SK-N-SH (cell line): ENCODE measurements at places on chromosomes 12 and 14. TPM values are rescaled to one million over a fixed set of nuclear protein-coding genes. Genes with fewer than 3 reads are reported as not detected.
A peak's percentile ranks its signal among the peaks of the same experiment; 100 is the strongest.

The KRT4 gene
- not detected in 2 replicates for polyA plus RNA-seq

GRCh38 chr12:13170892-13171490, 25.5 kb upstream of the EMP1 start:
- no peak for DNase-seq
- no peaks in the 10 kb centered on the region for H3K36me3 ChIP-seq
- no peaks in the 10 kb centered on the region for H3K27me3 ChIP-seq
- H3K27ac ChIP-seq: peak overlapping the region; percentile 84
- H3K4me1 ChIP-seq: no peaks in the 10 kb centered on the region; the same call in 1 of the 2 replicates
- no peak overlapping the region for H3K4me3 ChIP-seq

The PTCSC3 gene
- polyA plus RNA-seq: not detected in 2 replicates

The CD4 gene
- polyA plus RNA-seq: 0.02 TPM in 1 of 2 replicates, not detected in the other

The ADGRD1 gene
- polyA plus RNA-seq: not detected in 2 replicates

GRCh38 chr14:50865391-50866076, 6.3 kb upstream of the ABHD12B start:
- no peaks in the 10 kb centered on the region for H3K27me3 ChIP-seq
- DNase-seq: no peak
- H3K4me1 ChIP-seq: no peaks in the 10 kb centered on the region
- H3K4me3 ChIP-seq: no peak overlapping the region

GRCh38 chr12:94571556-94571955, 78.8 kb downstream of the TMCC3 start:
- no peak for DNase-seq
- peaks cover 2% of the 10 kb centered on the region; the same call in 1 of the 2 replicates for H3K4me1 ChIP-seq
- H3K27ac ChIP-seq: no peak overlapping the region
- H3K4me3 ChIP-seq: no peak overlapping the region
- H3K36me3 ChIP-seq: no peaks in the 10 kb centered on the region
- H3K27me3 ChIP-seq: no peaks in the 10 kb centered on the region; the same call in 1 of the 2 replicates

DNA sequence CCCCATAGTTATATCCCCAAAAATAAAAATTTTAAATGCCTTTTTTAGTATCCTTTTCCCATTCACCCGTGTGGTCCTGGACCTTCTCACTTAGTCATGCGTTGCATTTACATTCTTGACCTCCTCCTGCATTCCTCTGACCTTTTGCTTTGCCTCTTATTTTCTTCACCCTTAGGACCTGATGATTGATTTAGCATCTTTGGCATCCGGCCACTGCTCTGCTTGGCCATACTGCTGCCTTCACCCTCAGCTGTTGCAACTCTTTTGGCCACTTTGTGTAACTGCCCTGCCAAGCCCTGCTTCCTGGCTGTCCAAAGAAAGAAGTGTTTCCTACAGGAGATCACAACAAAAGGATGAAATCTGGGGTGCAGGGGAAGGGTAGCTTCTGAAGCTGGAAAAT, 48.8 kb upstream of the SLC38A4 start:
- no peak for DNase-seq
- H3K27ac ChIP-seq: no peak overlapping the region
- no peaks in the 10 kb centered on the region for H3K4me1 ChIP-seq
- H3K4me3 ChIP-seq: no peak overlapping the region
- H3K27me3 ChIP-seq: no peaks in the 10 kb centered on the region

GRCh38 chr12:68358532-68359485, 26.6 kb upstream of the MDM1 start:
- H3K4me1 ChIP-seq: no peaks in the 10 kb centered on the region; the same call in 1 of the 2 replicates
- peak; percentile 49 for DNase-seq
- no peak overlapping the region for H3K4me3 ChIP-seq
- H3K36me3 ChIP-seq: no peaks in the 10 kb centered on the region
- no peak overlapping the region for H3K27ac ChIP-seq

The ANKRD33 gene
- polyA plus RNA-seq: not detected in 2 replicates

GRCh38 chr12:42396473-42397259, 70.7 kb downstream of the PPHLN1 start:
- H3K27ac ChIP-seq: no peak overlapping the region
- H3K4me3 ChIP-seq: no peak overlapping the region
- H3K4me1 ChIP-seq: no peaks in the 10 kb centered on the region

GRCh38 chr14:71290960-71291466, 383.8 kb downstream of the PCNX1 start:
- H3K27me3 ChIP-seq: no peaks in the 10 kb centered on the region
- no peaks in the 10 kb centered on the region for H3K4me1 ChIP-seq
- H3K36me3 ChIP-seq: no peaks in the 10 kb centered on the region
- no peak overlapping the region for H3K27ac ChIP-seq
- no peak for DNase-seq

The ACOT6 gene
- polyA plus RNA-seq: not detected in 2 replicates

DNA sequence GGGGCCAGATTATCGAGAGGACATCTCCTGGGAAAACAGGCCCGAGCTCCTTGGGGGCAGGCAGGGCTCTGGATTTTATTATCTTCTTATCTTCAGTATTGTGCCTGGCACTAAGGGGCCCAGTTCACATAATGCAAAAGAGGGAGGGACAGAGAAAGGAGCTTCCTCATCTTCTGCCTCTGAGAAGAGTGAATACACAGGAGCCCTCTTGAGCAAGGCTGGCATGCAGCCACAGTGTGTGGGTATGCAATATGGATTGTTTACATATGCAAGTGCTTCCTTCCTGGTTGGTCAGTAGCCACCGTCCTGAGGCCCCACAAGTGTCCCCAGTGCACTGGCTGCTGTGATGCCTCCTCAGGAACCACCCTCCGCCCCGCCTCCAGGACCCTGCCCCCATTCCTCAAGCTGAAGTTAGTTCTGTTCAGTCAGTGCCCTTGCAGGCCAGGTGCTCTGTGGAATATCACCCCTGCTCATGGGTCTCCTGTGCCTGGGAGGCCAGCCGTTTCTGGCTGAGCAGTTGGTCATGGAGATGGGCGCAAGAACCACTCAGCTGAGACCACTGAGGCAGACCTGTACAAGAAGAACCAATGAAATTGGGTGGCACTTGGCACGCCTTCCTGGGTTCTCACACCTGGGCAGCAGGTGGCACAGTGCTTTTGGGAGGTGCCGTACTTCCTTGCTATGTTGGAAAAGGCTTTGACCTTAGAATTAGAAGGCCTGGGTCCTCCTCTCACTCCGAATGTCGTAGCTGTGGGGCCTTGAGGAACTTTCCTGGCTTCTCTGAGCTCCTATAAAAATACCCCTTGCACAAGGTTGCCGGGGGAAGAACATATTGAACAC, 35.1 kb upstream of the ACTN1 start:
- H3K27me3 ChIP-seq: no peaks in the 10 kb centered on the region
- peak; percentile 69 for DNase-seq
- H3K27ac ChIP-seq: peak overlapping the region; percentile 29
- H3K36me3 ChIP-seq: no peaks in the 10 kb centered on the region
- H3K4me1 ChIP-seq: peaks cover 16% of the 10 kb centered on the region; the same call in 1 of the 2 replicates
- H3K4me3 ChIP-seq: no peak overlapping the region

GRCh38 chr12:101963697-101964096, 86.3 kb downstream of the DRAM1 start:
- H3K36me3 ChIP-seq: no peaks in the 10 kb centered on the region
- no peaks in the 10 kb centered on the region for H3K4me1 ChIP-seq
- no peak overlapping the region for H3K27ac ChIP-seq

The NKX2-8 gene
- polyA plus RNA-seq: not detected in 2 replicates

GRCh38 chr12:43982544-43982943, 146.7 kb downstream of the TMEM117 start:
- no peaks in the 10 kb centered on the region for H3K27me3 ChIP-seq
- no peaks in the 10 kb centered on the region for H3K36me3 ChIP-seq
- DNase-seq: no peak

DNA sequence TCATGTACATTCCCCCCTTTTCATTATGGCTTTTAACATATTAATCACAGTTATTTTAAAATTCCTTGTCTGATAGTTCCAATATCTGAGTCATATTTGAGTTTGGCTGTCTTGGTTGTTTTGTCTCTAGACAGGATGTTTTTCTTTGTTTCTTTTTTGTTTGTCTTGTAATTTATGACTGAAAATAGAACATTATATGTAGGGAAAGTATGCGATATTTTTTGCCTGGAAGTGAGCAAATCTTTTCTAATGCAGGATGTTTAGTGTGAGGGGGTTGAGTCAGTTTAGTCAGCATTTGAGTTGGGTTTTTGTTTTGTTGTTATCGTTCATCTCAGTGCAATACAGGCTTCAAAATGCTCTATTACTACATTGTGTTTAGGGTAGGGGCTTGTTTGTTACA, 239.7 kb downstream of the SNAPC1 start:
- H3K27ac ChIP-seq: no peak overlapping the region
- no peaks in the 10 kb centered on the region for H3K4me1 ChIP-seq
- no peaks in the 10 kb centered on the region for H3K27me3 ChIP-seq
- DNase-seq: no peak
- no peak overlapping the region for H3K4me3 ChIP-seq

- DNase-seq: no peak
- H3K27me3 ChIP-seq: peaks cover 7% of the 10 kb centered on the region
- no peaks in the 10 kb centered on the region for H3K4me1 ChIP-seq
- no peak overlapping the region for H3K4me3 ChIP-seq
- no peaks in the 10 kb centered on the region for H3K36me3 ChIP-seq
These were observed 82.7 kb upstream of the ESRRB start for GRCh38 chr14:76293221-76293620.

GRCh38 chr12:19220205-19220604, 90.7 kb downstream of the PLEKHA5 start:
- no peaks in the 10 kb centered on the region for H3K27me3 ChIP-seq
- H3K36me3 ChIP-seq: no peaks in the 10 kb centered on the region
- H3K4me1 ChIP-seq: peaks cover 5% of the 10 kb centered on the region
- H3K4me3 ChIP-seq: no peak overlapping the region
- H3K27ac ChIP-seq: no peak overlapping the region
- DNase-seq: no peak

DNA sequence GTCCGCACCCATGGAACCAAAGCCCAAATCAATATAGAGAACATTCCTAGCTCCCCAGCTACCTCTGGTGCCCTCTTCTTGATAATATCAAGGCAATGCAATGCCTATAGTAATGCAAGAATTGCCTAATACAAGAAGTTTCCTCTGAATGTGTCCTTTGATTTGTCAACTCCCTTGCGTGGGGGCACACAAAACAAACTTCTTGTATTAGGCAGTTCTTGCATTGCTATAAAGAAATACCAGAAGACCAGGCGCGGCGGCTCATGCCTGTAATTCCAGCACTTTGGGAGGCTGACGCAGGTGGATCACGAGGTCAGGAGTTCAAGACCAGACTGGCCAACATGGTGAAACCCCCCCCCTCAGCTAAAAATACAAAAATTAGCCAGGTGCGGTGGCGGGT, 10.4 kb upstream of the ITPK1 start:
- H3K4me3 ChIP-seq: no peak overlapping the region
- H3K4me1 ChIP-seq: no peaks in the 10 kb centered on the region
- no peaks in the 10 kb centered on the region for H3K27me3 ChIP-seq
- no peak overlapping the region for H3K27ac ChIP-seq
- no peak for DNase-seq

DNA sequence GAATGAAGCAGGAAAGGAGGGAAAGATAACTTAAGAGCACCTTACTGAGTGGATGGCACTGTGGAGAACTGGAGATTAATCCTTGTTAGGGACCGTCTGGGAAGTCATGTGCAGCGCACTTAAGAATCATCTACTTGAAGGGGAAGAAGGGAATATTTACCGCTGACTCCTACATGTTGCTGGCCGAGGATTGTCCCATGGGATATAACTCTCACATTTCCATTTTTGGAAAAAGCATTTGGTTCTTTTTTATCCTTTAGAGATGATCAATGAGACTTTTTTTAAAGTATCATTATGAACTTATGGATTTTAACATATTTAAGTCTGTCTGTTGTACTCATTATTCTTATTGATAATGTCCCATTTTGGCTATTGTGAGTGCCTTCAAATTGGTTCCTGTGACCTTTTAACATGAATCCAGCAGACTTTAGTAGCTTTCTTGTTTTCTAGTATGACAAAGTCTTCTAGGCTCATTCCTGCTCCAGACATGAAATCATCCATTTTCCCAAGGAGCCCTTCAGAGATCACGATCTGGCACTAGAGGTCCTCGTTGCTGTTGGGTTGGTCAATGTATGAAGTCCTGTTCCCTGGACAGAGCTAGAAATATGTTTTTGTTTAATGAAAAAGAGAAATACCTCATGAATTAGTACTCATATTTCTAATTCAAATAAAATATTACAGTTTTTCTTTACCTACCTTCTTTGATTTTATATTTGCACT, 20.2 kb upstream of the FAM234B start:
- H3K4me3 ChIP-seq: no peak overlapping the region; the same call in 1 of the 2 replicates
- no peak overlapping the region for H3K27ac ChIP-seq
- H3K4me1 ChIP-seq: no peaks in the 10 kb centered on the region
- H3K36me3 ChIP-seq: no peaks in the 10 kb centered on the region
